ENCODE measurements at places on chromosomes 11 and 22.
A peak's percentile ranks its signal among the peaks of the same experiment; 100 is the strongest.

- no peak for DNase-seq
Observed at GRCh38 chr11:63892228-63892627, 24.7 kb downstream of the RCOR2 start.

DNA sequence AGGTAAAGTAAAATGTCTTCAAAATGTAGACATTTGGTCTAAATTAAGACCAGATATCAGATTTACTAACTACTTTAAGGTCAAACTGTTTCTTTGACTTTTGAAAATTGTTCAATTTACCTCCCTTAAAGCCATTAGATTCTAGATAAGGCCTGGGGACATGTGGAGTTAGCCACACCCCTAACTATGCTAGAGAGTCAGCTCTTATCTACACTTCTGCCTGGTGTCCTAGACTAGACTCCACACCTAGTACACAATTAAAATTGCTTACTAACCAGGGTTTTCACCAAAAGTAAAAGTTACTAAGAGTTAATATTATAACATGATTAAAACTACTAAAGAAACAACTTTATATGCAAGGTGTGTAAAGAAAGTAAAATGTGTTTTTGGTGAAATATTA, 43.6 kb upstream of the DBX1 start:
- DNase-seq: no peak

- DNase-seq: no peak
Observed at GRCh38 chr11:11293798-11294550, 59.1 kb downstream of the CSNK2A3 start.

DNA sequence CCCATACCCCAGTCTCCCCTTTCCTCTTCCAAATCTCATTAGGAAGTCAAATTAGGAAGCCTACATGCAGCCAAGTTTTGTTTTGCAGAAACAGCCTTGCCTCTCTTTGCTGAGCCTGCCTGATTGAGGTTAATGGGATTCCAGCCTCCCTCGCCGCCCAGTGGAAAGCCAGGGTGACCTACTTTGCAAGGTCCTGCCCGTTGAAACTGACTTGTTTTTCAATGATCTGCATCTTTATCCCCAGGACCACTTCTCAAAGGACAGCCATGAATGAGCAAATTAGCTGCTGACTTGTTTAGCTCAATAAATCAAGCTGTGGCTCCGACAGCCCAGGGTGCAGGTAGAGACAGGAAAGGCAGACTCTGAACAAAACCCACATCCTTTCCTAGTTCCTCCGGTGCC, 110.4 kb downstream of the RRAS2 start:
- DNase-seq: no peak

GRCh38 chr22:47380692-47381091, 618.2 kb downstream of the TBC1D22A start:
- DNase-seq: no peak

DNA sequence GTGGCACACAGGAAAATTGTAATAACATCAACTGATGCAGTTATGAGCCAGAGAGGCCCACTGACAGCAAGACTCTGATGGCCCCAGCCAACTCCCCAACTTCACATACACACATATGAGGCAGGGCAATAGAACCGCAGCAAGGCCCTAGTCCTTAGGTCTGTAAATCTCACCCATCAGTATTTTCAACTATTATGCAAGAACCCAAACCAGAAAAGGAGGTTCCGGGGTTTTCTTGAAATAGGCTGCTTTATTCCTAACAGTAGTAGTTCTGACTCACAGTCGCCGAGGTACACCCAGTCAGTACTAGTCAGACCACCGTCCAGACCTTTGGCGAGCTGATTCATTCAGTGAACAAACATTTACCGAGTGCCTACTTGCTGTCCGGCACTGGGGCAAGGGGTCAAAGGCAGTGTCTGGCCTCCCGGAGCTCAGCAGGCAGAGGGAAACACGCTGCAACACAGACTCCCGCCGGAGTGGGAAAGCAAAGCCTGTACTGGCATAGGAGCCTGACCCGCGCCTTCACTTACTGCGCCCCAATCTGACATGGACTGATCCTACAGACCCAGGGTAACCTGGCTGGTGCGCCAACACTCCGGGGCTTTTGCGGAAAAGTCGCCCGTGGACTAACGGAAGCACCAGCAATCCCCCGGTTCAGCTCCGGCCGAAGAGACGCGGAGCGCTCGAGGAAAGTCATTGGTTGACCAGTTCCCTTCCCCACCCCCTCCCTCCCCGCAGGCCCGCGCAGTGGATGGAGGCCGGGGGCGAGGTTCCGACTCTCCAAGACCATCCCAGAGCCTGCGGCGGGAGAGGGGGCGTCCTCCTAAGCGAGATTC, 1.3 kb downstream of the PLEKHA7 start:
- DNase-seq: peak; percentile 61

DNA sequence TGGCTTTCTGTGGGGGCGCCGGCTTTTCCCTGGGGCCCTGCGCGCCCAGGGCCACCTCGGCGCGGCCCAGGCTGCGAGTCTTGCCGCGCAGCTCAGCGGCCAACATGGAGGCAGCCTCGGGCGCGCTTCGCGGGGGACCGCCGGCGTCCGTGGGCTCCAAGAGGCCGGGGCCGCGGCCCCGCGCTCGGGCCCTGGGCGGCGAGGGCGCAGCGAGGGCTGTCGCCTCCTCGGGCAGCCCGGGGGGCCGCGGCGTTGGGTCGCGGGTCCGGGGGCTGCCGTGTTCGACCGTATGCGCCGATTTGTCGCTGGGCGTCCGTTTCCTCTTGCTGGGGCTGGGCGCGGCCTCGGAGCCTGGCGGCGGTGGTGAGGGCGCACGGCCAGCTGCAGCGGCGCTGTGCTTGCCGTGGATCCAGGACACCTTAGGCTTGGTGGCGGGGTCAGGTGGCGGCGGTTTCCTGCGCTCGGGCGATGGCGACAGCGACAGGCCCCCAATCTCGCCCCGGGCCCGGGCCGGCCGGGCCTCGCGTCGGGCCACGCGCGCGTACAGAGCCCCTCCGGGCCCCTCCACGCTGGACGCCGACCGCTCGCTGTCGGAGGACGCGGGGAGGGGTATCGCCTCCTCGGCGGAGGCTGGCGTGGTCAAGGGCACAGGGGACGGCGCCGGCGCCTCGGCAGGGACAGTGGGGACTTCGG, 11.9 kb downstream of the SCARF2 start:
- no peak for DNase-seq

DNA sequence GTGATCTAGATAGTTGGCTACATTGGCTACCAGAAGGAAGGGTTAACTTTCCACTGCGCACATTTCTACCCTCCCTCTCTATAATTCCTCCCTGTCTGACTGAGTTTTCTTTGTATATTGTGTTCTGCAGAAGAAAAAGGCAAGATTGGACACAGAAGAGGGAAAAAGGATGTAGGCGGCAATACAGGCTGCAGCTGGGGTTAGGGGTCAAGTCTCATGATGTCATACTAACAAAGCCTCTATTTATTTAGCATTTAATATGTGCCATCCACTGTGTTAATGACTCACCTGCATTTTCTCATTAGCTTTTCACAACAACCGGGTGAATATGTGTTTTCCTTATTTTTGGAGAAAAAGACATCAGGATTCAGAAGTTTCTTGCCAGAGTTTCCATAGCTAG, 2.0 kb downstream of the FAM83F start:
- DNase-seq: no peak

Measured in HuH-7 (cell line).